ENCODE measurements at places on chromosomes 7 and 10.

DNA sequence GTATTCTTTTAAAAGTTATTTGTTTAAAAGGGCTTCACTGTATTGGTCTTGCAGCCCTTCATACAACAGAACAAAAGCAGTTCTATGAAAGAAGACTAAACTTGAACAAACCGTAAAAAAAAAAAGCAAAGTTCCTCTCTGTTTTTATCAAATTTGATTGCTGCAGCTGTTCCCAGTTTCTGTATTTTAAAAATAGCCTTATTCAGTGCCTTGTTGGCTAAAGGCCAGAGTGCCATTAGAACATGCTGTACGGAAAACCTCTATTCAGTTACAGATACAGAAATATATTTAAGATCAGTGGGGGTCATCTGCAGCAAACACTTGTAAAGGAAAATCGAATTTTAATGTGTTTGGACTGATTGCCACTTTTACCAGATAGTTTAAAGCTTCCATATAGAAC is 207.8 kb upstream of the ETV1 start:
- no peak for DNase-seq

DNA sequence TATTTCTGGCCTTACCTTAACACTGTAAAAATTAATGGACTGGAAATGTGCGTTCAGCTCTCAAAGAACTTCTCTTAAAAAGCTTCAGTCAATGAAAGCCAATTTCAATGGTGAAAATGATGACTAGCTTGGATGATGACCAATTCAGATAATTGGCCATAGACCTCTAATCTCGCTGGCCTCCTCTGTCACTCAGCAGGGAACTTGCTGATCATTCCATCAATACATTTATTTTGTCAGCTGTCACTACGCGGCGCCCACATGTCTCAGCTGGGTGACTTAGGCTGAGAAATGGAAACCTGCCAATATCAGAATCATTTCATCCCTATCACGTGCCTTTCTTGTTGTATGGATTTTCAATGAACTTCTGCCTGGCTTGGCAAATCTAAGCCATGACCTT is 673.0 kb upstream of the AUTS2 start:
- no peak for DNase-seq

DNA sequence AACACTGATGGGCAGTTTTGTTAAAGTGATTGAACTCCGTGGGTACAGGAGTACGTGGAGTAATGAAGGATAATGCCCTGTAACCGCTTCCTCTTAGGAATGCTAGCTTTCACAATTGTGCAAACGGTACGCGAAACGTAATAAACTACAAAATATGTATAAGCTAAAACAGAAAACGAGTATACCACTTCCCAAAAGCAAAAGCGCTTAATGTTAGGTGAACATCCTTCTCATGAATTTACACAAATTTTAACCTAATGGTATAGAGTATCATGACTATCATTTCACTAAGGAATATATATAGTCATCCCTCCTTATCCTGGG is 395 bp upstream of the ZNF25 start:
- DNase-seq: no peak

DNA sequence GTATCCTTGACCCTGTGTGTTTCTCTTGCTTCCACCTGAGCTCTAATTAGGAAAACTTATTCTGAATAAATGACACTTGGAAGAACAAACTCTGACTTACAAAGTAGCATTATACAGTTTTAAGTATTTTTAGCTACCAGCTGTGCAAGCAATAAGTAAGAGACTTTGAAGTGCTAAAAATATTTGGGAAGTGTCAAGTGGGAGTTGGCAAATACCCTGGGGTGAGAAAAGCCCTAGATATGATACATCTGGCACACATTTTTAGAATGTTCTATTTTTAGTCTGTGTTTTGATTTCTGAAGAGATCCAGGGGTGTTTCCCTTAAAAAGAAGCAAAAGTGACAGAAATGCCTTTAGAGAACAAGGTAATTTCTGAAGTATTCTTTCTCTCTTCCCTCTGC is 132.7 kb upstream of the TEX47 start:
- no peak for DNase-seq

DNA sequence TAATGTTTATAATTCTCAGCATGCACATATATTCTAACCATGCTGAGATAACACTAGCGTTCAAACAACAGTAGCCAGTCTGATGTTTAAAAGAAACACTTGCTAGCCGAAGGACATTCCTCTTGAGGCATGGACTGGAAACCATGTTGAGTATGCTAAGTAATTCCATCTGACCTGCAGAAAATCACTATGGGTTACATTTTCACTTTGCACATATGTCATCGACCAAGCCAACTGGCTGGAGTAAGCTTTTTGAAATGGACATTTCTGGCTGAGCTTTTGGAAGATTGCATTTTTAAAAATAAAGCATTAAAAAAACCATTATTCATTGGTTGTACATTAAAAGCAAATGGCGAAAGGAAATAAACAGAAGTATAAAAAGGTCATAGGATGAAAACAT is 88.2 kb downstream of the BBS9 start:
- no peak for DNase-seq

GRCh38 chr7:128115821-128116723 is 84.8 kb upstream of the LRRC4 start:
- peak; percentile 24 for DNase-seq

GRCh38 chr10:70564113-70564725 is 38.3 kb downstream of the PRF1 start:
- DNase-seq: no peak

DNA sequence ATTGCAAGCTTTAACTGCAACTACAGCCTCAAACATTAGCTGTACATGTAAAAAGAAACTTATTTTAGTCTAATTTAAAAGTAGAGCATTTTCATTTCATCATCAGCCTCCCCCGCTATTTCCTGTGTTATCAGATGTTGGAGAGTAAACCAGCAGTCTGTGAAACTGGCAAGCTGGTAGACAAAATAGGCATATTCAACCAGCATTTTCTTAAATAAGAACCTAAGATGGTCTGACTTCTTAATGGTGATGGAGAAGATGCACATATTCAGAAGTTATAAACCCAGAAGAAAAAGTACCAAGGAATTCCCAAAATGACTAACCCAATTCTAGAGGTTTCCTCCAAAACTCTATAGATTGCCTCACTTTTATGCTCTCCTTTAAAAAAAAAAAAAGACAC is 24.9 kb downstream of the PIK3AP1 start:
- DNase-seq: no peak

- DNase-seq: no peak
Observed at GRCh38 chr7:36154255-36155212, 1.5 kb downstream of the EEPD1 start.

DNA sequence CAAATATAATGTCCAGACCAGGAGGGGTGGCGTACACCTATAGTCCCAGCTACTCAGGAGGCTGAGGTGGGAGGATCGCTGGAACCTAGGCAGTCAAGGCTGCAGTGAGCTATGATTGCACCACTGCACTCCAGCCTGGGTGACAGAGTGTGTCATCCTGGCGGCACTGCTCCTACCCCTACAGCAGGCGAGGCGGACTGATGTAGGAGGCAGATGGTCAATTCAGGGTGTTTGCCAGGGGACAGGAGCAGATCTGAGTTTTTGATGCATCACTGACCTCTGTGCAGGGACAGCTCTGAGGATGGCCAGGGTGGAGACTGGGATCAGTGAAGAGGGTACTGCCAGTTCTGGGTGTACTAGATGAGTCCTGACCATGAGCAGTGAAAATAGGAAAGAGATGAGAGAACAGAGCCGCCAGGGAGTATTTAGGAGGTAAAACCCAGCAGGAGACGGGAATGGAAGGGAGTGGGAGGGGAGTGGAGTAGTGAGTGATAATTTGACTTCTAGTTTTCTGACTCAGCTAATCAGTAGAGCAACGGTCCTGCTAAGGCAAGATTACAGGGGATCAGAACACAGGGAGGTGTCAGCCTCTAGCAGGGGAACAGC is 75.3 kb downstream of the HIP1 start:
- DNase-seq: no peak

GRCh38 chr10:93751832-93752231 is 5.9 kb upstream of the LGI1 start:
- DNase-seq: no peak

GRCh38 chr10:97509120-97509680 is 10.5 kb downstream of the UBTD1 start:
- peak; percentile 22 for DNase-seq

DNA sequence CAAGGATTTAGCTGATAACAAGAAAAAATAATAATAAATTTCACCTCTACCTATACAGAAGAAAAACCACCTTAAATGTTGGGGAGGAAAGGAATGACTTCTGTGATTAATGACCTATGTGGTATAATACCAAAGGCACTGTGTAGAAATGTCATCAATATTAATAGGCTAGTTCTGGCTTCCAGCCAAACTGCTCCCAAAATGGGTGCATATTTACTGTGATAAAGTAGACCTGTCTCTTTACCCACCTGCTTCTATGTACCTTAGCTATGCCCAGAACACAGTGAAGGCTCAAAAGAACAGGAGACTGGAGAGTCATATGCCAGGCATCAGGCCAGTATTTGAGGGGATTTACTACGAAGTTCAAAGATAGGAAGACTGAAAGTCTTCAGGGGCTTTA is 76.0 kb downstream of the ATE1 start:
- DNase-seq: no peak

GRCh38 chr10:15370212-15370855 is 755 bp downstream of the FAM171A1 start:
- DNase-seq: no peak

- no peak for DNase-seq
Observed at GRCh38 chr7:69643708-69644445, 45.6 kb downstream of the AUTS2 start.

GRCh38 chr10:69065406-69066361 is 22.2 kb upstream of the SRGN start:
- DNase-seq: no peak

DNA sequence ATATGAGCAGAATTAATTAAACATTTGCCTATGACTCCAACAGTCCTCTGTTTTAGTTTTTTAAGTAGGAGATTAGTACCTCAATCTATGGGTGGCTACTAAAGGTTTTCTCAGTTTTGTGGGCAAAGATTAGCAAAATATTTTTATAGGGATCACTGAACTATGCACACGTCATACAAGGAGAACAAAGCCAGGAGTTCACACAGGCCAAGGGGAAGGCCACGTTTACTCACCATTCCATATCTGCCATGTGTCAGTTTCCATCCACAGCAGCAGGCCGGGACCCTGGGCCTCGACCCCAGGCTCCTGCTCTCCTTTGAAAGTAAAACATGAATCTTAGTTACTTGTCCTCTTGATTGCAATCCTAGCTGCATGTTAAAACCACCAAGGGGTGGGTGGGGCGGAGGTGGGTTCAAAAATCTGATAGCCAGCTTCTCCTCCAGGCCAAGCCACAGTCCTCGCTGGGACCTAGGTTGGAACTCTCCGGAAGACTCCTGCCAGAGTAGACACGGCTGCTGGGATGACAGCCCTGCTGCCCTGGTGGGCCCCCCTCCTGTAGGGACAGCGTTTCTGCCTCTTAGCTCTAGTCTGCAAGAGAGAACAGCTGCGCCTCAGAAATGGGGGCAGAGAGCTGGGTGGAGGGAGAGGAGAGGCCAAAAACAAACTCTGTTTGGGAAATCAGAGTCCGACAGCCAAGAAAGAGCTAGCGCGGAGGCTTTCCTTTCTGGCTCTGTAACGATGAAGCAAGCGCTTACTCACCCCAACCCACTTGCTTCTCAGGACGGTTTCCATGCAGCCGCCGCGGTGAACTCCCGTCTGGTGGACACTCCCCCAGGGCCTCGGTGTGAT is 35.6 kb downstream of the PITRM1 start:
- DNase-seq: no peak
